Camera-type eye (tissue), 1 donor: ENCODE measurements at places on chromosomes 13 and 19. TPM values are rescaled to one million over a fixed set of nuclear protein-coding genes. Genes with fewer than 3 reads are reported as not detected.

TEKTIP1 gene
- total RNA-seq = not detected

CYP2F1 gene
- total RNA-seq = 0.77 TPM

ICAM3 gene
- total RNA-seq = 1.6 TPM

LILRB1 gene
- total RNA-seq = 0.71 TPM

LIN7B gene
- 12.2 TPM for total RNA-seq

FBXO17 gene
- 25.0 TPM for total RNA-seq

TPGS1 gene
- 28.9 TPM for total RNA-seq

TEAD2 gene
- total RNA-seq = 29.5 TPM

RYR1 gene
- total RNA-seq = 20.4 TPM

PLVAP gene
- total RNA-seq = 34.9 TPM

CYP4F3 gene
- 0.71 TPM for total RNA-seq

PSPN gene
- total RNA-seq = 2.4 TPM

CNOT3 gene
- 33.1 TPM for total RNA-seq

KLF1 gene
- total RNA-seq = 2.1 TPM
